ENCODE measurements at places on chromosomes 4 and X. TPM values are rescaled to one million over a fixed set of nuclear protein-coding genes. Genes with fewer than 3 reads are reported as not detected.

VCX3B gene
- not detected for total RNA-seq

BRS3 gene
- not detected for total RNA-seq

DNA sequence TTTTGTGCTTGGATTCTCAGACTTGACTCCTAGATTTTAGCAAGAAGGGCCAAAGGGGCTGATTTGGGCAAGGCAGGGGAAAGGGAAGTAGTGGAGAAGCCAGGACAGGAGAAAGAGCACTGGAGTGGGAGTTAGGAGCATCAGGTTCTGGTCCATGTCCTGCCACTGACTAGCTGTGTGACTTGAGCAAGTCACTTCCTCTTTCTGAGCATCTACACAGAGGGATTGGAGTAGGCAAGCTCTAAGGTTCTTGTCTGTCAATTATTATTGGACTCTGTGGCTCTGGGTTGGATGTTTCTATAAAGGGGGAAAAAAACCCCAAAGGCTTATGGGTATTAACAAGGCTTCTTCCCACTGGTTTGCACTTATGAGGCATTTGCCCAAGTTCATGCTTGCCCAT lies 24.4 kb downstream of the PLAC1 start:
- no peak for DNase-seq

DNA sequence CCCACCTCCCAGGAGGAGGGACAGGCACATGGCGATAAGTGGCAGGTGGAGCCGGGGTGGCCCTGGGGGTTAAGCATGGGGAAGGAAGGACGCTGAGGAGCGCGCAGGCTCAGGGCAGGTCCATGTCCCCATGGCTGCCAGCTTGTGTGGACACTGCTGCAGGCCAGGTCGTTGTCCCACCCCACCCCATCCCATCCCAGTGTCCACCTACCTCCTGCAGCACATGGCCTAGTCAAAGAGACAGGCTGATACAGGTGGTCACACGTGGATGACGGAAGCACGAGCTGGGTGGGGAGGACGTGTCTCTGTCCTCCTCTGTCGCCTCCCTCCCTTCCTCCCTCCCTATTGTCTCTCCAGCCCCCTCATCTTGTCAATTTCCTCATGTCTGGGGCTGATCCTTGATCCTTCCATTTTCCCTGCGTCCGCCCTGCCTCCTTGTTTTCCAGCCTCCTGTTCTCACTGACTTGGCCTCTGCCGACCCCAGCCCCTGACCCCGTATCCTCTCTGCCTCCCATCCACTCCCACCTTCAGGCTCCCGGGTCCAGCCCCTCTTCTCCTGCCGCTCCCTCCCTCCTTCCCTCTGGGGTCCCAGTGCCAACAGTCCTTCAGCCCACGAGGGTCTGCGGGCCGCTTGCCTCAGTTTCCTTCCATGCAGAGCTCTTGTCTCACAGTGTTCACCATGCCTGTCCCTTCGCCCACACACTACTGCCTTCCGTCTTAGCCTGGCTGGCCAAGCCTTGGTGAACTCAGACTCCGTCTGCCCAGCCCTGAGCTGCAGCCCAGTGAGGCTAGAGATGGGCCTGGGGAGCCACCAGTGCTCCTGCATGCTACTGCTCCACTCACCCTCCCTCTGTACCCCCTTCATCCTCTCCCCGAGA lies 15.5 kb upstream of the ADD1 start:
- DNase-seq = no peak

DNA sequence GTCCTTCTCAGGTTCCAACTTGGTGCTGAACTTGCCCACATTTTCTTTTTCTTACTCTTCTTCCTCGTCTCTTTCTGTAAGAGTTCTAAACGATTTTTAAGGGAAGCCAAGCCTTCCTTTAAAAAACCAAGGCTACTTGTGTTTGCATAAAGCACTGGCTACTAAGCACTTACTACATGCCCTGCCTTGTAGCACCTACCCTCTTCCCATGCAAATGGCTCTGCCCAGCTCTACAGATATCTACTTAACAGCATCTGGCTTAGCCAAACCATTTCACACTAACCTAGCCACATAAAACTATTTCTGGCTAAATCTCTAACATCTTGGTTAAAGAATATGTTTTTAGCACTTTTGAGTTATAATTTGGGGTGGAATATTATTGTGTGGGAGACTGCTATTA lies 26.9 kb upstream of the ARMCX2 start:
- DNase-seq = no peak

- no peak for DNase-seq
Measured at GRCh38 chr4:150381609-150382008, 200.3 kb upstream of the MAB21L2 start.

Data from osteocyte (in vitro differentiated cells).